Activated gamma-delta T cell treated with Interleukin-2 at 50 U/mL for 16 hours (primary cell): ENCODE measurements at places on chromosomes 16 and 17.

DNA sequence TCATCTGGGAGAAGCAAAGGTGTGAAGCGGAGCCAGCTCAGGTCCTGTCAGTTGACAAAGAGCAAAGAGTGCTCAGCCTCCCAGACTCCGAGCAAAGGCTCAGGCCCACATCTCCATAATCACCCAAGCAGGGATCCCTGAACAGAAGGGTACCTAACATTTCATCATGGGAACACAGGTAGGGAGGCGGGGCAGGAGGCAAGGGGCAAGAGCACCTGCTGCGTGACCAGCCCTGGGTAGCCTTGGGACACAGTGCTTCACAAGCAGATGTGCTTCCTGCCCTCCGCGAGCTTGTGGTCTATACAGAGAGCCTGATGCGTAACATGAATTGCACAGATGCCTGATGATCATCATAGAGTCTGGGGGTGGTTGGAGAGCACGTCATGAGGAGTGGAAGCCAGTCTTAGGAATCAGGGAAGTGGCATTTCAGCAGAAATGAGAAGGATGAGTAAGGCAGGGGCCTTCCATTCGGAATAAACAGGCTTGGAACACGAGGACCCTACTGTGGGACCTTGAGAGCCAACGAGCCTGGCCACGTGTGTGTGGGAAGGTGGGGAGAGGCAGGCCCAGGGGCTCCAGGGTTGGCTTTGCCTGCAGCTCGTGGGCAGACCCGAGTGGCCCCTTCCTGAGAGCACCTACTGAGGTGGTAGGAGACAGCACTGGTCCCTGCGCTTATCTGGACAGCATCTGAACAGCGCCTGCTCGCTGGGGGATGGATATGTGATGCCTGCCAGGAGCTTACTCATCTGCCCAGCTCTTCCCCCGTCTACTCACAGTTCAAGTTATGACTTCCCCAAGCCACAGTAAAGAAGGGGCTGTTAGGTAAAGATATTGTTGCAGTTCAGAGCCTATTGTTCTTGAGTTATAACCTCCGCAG is 125.8 kb downstream of the CCDC182 start:
- DNase-seq: no peak

DNA sequence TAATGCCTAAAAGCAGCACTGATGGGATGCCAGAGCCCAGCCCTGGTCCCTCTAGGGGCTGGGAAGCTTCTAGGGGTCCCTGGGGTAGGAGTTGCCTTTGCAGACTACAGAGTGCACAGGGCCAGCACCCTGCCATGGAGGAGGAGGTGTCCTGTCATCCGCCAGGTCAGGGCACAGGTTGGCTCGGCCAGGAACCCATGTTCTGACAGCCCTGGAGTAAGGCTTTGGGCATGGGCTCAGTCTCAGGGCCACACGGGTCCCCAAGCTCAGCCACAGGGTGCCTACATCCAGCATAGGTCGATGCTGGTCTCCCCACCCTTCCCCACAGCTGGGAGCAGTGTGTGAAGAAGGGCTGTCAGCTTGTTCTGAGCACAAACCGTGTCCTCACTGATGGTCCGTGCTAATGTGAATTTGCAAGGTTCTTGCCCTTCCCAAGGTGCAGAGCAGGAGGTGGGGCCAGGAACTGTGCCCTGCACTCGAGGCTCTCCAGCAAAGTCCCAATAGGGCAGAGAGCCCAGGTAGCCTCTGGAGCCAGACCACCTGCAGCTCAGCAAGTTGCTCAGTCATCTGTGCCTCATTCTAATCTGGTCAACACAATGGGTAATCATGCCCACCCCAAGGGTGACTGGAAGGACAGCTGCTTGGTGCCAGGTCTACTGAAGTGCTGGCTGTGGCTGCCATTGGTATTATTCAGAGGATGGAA is 72.8 kb downstream of the AMFR start:
- DNase-seq: no peak

- DNase-seq: no peak
Measured at GRCh38 chr17:29109477-29110371, 66.8 kb downstream of the PIPOX start.

DNA sequence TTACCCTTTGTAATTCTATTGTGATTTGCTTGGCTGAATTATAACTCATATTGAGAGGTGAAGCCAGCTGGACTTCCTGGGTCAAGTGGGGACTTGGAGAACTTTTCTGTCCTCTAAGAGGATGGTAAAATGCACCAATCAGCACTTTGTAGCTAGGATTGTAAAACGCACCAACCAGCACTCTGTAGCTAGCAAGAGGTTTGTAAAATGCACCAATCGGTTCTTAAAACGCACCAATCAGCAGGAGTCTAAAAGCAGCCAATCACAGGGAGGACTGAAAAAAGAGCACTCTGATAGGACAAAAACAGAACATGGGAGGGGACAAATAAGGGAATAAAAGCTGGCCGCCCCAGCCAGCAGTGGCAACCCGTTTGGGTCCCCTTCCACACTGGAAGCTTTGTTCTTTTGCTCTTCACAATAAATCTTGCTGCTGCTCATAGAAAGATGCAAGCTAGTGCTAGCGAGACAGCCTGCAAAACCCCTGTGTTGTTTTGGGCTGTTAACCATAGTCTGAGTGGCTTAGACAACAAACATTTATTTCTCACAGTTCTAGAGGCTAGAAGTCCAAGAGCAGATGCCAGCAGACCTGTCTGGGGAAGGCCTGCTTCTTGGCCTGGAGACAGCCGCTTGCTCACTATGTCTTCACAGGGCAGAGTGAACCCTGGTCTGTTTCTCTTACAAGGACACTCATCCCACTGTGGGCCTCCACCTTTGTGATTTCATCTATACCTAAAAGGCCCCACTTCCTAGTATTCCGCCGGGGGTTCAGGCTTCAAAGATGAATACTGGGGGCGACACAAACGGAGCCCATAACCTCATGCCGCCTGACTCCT is 39.0 kb upstream of the CRISPLD2 start:
- no peak for DNase-seq

GRCh38 chr16:75535211-75535843 is 581 bp downstream of the CHST5 start:
- no peak for DNase-seq

DNA sequence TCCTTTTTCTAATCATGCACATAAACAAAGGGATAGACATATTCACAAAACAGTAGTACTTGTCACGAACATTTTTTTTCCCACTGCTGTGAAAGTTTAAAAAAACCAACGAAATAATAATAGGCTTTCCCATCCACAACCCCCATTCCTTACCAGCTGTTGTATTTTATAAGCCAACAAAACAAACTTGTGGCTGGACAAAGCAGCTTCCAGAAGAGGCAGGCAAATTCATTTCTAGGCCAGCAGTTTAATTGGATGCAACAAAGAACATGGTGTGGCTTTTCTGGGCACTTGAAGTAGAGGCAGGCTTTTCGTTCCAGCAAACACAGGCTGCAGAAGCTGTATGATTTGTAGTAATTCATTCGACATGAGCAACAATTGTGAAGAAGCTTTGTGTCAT is 56.0 kb upstream of the FAM20A start:
- DNase-seq: no peak

DNA sequence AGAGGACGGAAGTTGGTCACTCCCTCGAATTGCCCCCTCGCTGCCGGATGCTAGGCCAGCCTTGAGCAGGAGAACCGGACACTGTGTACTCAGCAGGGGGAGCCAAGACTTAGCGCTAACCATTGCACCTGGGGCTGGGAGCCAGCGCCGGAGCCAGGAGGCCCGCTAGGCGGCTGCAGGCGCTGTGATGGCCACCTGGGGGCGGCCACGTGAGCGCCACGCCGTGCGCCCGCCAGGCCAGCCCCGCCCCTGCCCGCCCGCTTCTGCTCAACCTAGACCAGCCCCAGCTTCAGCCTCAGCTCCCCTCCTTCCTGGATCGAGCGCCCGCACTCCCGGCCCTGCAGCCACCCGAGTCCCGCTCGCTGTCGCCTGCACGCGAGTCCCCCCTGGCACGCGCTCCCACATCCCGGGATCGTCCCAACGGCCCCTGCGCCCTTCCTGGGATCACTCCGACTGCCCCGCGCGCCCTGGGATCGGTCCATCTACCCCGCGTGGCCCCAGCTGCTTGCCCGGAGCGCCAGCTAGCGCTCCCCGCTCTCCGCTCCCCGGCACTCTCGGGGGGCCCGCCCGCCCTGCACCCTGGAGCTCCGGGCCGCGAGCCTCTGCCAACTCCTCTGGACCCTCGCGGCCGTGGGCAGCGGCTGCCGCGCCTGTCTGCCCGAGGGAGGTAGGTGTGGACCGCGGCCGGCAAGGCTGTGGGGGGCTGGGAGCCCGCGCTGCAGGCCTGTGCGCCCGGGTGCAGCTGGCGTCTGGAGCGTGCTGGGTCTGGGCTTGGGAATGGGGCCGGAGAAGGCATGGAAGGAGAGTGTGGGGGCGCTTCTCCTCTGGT is at the start of gene EEF2K:
EEF2K (plus strand) TSS at position 266 of the 829 bp plus-strand sequence. CDS start 19,452 bp downstream, outside the sequence.
- peak; percentile 75 for DNase-seq

GRCh38 chr17:53032861-53033271 is 789.9 kb upstream of the KIF2B start:
- DNase-seq: no peak
